ENCODE measurements at places on chromosomes 13 and 19.
A peak's percentile ranks its signal among the peaks of the same experiment; 100 is the strongest.

DNA sequence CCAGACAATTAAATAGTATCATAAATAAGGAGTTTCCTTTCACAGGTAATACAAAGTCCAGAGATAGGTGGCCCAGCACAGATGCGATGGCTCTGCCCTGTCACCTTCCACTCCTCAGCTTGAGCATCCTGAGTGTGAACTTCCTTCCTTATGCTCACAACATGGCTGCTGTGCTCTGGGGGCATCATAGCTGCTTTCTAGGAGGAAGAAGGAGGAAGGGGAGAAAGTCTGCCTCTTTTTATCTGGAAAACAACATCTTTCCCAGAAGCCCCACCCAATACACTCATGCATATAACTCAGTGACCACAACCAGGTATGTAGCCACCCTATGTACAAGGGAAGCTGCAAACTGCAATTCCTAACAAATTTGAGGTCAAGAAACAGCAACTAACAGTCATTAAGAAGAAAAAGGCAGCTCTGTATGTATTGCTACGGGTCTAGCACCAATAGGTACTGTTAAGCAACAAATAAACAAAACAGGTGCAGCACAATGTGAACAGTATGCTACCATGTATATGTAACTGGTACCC is 201.2 kb upstream of the UBL3 start:
- no peak for DNase-seq

GRCh38 chr13:30017880-30018279 is 167.5 kb upstream of the UBL3 start:
- DNase-seq = no peak

GRCh38 chr13:89786531-89786930 is 1561.0 kb upstream of the MIR17HG start:
- DNase-seq = no peak

GRCh38 chr13:29849731-29850212 is 645 bp downstream of the UBL3 start:
- no peak for DNase-seq

GRCh38 chr19:17246681-17247425 is 1.1 kb upstream of the NR2F6 start:
- no peak for DNase-seq

DNA sequence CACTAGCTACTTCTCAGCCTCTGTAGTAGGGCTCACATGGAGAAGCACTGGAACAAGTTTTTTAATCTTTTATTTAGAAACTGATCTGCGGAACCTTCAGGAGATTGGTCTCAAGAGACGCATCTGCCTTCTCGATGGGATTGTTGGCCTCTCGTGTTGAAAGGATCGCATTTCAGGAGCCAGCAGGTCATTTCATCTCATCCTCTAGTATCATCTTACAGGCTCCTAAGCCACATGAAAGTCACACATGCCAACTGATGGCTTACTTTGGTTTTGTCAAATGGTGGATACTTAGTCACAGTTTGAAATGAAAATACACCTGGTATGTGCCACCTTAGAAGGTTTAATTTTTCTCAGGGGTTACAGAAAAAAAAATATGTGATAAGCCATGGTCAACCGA is 1703.6 kb downstream of the EFNB2 start:
- no peak for DNase-seq

- DNase-seq = no peak
Observed at GRCh38 chr19:1470305-1471009, 8.6 kb downstream of the C19orf25 start.

DNA sequence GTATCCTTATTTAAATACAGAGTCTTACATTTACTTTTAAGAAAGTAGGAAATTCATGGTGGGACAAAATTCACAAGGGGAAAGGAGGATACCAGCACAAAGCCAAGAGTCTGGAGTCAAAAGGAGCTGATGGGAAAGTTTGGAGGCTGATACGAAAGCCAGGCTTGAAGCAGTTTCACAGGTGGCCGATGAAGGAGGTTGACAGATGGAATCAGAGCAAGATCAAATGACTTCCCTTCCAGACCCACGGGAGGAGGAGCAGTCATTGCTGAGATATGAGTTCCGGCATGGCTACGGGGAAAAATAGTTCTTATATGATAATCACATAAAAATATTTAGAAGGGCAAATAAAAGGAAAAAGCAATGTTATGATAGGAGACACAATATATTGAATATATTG is 65.0 kb downstream of the DGKH start:
- DNase-seq = no peak

DNA sequence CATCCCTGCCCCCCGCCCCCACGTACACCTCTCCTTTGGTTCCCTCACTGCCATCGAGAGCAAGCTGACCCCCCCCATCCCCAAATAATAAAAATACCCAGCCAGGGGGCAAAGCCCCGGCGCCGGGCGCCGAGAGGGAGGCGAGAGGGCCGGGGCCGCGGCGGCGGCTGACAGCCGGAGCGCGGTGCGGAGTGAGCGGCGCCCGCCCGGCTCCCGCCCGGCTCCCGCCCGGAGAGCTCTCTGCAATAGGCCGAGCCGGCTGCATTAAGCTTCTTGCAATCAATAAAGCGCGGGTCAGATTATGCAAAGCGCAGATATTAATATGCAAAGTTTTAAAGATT is 40.9 kb downstream of the DEDD2 start:
- DNase-seq = no peak

- DNase-seq = peak; percentile 60
Observed at GRCh38 chr13:78147905-78148304, 229.3 kb upstream of the EDNRB start.

DNA sequence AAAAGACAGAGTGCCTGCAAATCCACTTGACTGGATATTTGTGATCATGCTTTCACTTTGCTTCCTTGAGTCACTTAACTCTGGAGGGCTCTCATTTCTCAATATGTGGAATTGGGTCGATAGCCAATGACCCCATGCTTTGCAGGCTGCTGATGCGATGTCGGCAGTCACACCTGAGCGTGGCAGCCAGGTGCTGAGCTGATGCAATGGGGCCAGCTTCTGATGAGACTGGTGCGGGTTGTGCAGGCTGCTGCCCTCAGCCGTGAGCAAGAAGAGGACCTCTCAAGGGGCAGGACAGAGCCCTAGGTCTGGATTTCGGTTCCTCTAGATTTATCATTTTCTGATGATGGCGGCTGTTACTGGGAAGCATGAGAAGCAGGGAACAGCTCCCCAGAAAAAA is 334.1 kb downstream of the TEX29 start:
- DNase-seq = no peak

- no peak for DNase-seq
Observed at GRCh38 chr19:33231511-33231910, 5.9 kb upstream of the SLC7A10 start.

DNA sequence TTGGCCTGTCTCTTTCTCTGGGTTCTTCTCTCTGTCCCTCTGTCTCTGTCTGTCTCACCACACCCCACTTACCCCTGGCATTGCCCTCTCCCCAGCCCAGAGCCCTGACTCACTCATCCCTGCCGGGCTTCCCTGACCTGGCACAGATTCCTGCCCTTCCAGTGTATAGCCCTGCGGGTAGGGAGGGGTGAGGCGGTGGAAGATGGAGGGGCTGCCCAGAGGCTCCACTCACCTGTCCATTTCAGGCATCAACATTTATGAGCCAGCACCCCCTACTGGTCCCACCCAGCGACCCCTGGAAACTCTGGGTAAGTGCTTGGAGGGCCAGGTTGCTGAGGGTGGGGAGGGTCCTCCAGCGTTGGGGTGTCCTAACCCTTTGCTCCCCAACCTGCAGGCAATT is 1.0 kb downstream of the NCCRP1 start:
- DNase-seq = no peak

DNA sequence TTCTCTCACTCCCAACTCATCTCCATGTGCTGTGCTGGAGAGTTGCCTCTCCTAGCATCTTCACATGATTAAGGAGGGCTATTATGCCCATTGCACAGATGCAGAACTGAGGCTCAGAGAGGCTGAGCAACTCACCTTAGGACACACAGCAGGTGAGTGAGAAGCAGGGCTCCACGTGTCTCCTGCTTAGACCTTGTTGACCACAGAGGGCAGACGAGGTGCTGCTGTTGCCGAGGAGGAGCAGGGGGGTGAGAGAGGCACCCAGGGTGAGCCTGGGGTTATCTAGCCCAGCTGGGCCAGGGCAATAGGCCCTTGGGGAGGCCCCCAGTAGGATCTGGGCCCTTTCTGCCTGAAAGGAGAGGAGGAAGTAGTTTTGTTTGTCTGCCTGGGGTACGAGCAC is 2.4 kb upstream of the HSH2D start:
- no peak for DNase-seq

All from HS-5 (cell line).